ENCODE measurements at places on chromosomes 5 and 9.

DNA sequence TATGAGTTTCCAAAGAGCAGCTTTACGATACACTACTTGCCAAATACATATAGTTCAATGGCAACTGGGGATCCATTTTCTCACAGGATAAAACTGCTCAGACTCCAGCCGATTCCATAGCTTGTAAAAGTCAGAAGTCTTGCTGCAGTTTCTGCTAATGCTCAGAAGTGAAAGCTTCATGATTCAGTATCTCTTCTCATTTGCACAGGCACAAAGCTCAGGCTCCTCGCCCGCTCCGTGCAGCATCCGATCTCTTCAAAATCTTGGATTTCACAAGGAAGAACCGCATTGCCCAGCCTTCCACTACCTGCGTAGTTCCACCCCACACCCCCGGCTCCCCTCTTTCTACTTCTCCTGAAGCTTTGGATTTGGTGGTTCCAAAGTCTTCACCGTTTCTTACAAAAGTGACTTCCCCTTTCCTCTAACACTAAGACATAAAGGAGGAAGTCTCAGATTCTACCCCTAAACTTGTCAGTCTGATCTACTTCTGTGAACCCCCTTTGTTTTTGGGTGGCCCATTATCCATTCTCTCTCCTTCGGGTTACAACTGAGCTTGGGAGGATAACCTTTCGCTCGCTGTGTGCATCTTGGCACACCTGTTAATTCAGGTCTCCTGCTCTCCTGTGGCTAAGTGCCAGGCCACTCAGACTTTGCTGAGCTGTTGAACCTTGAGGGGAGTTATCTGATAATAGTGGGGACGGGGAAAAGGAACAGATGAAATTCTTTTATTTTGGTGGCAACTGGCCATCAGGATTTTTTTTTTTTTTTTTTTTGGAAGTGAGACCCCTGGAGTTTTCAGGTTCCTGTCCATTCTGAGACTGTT lies 194.1 kb downstream of the GNA14 start:
- no peak for DNase-seq

DNA sequence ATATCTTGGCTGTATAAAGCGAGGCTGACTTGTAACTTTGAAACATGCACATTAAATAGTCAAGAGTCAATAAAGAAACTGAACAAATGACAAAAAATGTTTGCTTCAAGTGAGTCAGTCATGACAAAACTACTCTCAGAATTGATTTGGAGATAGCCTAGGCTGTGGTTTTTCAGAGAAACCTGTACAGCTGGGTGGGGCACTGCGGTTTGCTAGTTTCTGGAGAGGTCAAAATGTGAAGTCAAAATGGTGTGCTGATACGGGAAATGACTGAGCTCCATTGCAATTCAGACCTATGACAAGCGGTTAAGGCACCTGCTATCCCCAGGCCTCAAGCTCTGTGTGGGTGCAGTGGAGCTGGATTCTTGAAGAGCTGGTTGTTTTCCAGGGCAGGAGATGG lies 10.3 kb upstream of the CD180 start:
- peak; percentile 77 for DNase-seq

GRCh38 chr9:114484854-114485443 lies 20.3 kb downstream of the WHRN start:
- peak; percentile 35 for DNase-seq

DNA sequence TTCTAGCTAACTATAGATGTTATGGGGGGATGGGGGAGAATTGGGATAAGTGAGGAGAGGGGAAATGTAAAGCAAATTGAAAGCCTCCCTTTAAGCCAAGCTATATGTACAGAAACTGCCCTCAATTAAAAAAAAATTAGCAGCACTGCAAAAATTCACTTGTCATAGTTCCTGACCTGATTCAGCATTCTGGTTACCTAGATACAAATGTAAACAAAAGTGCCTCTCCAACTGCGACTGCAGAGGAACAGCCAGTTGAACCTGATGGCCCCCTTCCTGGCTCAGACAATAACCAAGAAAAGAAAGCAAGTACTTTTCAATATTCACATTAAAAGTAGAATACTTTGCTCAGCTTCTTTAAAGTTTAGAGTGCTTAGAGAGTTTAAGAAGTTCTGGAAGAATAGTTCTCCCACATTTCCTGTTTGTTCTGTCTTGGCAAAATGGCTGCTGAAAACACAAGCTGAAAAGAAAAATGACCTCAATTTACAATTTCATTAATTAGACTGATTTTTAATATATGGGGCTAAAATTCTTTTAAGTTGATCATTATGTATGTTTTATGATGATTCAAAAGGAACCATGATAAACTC lies 1.5 kb downstream of the FAM81B start:
- DNase-seq = no peak

- DNase-seq = no peak
Observed at GRCh38 chr5:160679567-160680309, 172.3 kb downstream of the ATP10B start.

- DNase-seq = no peak
Observed at GRCh38 chr5:6733411-6734242, 20.4 kb downstream of the TENT4A start.

- no peak for DNase-seq
Observed at GRCh38 chr5:4206127-4206526, 610.5 kb downstream of the IRX1 start.

GRCh38 chr9:32550150-32550561 lies 2.0 kb upstream of the SMIM27 start:
- no peak for DNase-seq

GRCh38 chr5:133751421-133751820 lies 139.1 kb upstream of the FSTL4 start:
- DNase-seq = no peak
